ENCODE measurements at places on chromosomes 16 and 17.
A peak's percentile ranks its signal among the peaks of the same experiment; 100 is the strongest.

GRCh38 chr17:43020789-43021740, 1.1 kb downstream of the VAT1 start:
- DNase-seq: peak; percentile 81

DNA sequence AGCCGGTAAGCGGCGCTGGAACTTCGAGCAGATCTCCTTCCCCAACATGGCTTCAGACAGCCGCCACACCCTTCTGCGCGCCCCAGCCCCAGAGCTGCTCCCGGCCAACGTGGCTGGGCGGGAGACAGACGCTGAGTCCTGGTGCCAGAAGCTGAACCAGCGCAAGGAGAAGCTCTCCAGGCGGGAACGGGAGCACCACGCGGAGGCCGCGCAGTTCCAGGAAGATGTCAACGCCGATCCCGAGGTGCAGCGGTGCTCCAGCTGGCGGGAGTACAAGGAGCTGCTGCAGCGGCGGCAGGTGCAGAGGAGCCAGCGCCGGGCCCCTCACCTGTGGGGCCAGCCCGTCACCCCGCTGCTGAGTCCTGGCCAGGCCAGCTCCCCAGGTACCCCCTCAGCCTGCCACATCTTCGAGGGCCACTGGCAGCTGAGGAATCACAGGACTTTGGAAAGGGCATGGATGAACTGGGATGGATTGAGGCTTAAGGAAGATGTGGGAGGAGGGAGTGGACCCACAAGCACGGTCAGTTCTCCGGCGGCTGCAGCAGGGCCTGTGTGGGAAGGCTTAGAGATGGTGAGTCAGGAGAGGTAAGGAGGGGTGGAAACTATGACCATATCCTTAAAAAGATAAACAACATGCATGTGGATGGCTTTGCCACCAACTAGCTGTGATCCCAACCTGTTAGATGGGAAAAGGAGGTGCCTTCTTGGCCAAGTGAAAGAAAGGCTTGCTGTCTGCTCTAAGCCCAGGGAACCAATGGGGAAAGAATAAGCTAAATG, 3.4 kb upstream of the LLGL2 start:
- no peak for DNase-seq

DNA sequence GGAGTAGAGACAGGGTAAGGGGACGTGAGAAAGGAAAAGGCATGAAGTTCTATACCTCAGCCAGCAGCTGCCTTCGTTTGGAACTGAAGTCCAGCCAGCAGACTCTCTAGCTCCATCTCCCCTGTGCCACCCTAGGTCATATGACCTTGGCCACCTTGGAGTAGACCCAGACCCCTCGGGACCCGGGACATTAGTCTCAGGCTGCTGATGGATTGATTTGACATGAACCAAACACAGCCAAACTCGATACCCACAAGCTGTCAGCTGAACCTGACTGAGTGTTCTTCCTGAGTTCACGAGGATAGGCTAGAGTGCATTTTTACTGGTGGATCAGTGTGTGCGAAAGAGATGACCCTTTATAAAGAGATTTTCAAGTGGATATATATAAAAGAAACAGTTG, 68.5 kb downstream of the YPEL2 start:
- no peak for DNase-seq

DNA sequence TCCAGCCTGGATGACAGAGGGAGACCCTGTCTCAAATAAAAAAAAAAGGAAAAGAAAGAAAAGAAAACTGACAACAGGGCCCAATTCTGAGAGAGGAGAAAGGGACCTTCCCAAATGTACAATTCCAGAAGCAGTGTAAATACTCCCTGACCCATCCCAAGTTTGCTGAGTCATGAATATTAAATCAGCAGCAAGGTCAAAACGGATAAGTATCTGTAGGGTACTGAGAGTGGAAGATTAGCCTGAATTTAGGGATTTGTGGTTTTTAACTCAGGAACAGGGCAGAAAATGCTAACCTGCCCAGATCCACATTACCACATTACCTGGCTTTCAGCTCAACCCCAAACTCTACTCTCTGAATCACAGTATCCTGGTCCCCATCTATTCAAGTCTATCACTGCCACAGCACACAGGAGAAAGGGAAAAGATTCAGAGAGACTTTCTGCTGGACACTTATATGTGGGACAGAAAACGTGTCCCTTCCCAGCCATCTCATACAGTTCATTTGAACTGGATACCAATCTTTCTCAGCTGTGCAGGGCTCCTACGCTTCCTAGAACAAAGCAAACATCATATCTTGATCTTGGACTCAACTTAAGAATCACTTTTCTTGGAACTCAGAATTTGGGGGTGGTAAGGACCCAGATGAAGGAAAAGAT, 2.9 kb downstream of the FXR2 start:
- DNase-seq: no peak

- no peak for DNase-seq
Observed at GRCh38 chr16:70610273-70611223, 35.8 kb upstream of the IL34 start.

- no peak for DNase-seq
Observed at GRCh38 chr17:3635474-3636153, 436 bp downstream of the SHPK start.
